ENCODE measurements at places on chromosomes 16 and 17. TPM values are rescaled to one million over a fixed set of nuclear protein-coding genes. Genes with fewer than 3 reads are reported as not detected.

DNA sequence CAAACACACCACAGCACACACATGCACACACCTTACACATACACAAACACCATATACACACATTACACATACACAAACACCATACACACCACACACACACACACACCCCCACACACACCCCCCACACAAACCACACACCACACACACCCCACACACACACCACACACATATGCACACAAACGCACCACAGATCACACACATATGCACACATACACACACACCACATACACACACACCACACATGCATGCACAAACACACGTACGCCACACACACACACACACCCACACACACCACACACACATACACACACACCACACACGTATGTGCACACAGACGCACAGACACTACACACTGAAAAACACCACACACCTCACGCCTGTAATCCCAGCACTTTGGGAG, 166.0 kb downstream of the AHSP start:
- no peaks in the 10 kb centered on the region for H3K27me3 ChIP-seq
- H3K36me3 ChIP-seq: no peaks in the 10 kb centered on the region
- no peak overlapping the region for H3K27ac ChIP-seq
- no peak overlapping the region for H3K4me3 ChIP-seq
- peaks cover 16% of the 10 kb centered on the region for H3K4me1 ChIP-seq
- no peak for DNase-seq

DNA sequence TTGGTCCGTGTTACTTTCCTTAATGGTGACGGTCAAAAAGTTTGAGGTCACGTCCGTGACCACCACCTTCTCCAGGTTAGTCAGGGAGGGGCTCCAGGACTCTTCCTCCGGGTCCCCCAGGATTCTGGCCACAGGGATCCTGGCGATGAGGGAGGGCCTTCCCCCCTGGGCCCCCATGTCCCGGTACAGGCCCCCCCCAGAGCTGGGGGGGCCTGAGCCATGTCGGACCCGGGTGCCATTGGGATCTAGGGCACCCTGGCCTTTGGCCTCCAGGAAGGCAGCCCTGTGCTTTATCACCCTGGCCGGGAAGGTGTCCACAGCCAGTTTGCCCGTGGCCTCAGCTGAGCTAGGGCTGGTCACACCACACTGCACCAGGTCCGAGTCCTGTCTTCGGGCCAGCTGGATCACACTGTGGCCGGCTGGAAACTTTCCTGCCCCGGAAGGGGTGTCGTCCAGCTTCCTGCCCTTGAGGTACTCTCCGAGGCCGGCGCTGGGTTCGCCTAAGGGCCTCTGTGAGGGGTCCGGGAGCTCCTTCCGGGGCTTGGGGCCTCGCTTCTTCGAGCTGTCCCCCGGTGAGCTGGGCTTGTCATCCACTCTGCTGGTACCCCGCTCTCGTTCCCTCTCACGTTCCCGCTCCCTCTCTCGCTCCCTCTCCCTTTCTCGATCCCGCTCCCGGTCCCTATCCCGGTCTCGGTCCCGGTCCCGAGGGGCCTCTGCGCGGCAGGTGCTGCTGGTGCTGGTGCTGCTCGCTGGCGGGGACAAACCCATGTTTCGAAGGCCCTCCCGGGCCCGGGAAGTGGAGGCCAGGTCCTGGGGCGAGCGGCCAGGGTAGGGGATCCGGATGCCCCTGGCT, 2.0 kb downstream of the CBX8 start:
- H3K27ac ChIP-seq: no peak overlapping the region
- no peak for DNase-seq
- peaks cover 84% of the 10 kb centered on the region for H3K27me3 ChIP-seq
- peaks cover 61% of the 10 kb centered on the region for H3K4me1 ChIP-seq
- H3K4me3 ChIP-seq: no peak overlapping the region
- peaks cover 6% of the 10 kb centered on the region for H3K36me3 ChIP-seq

DNA sequence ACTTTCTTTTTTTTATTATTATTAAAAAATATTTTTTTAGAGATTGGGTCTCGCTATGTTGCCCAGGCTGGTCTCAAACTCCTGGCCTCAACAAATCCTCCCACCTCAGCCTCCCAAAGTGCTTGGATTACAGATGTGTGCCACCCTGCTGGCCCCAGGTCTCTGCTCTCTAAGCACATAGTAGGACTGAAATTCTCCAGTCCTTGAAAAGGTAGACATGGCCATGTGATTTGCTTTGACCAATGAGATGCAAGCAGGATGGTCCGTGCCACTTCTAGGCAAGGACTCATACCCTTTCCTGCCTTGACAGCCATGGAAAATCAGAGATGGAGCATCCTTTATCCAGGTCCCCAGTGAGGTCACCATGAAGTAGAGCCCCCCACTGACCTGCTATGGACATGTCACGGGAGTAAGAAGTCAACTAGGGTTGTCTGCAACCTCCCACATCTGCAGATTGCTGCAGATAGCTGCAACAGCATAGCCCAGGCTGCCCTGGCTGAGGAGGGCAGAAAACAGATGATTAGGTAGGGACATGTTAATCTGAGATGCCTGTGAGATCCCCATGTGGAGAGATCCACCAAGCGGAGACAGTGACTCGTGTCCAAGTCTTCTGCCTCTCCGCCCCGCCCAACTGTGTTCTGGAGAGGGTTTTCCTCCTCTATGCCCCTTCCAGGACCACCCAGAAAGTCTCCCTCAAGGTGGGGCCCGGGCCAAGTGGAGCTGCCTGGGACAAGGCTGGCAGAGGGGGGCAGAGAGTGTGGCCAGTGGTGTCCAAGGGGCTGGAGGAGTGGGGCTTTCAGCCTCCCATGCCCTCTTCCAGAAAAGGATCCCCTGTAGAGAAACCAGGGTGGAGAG, 11.0 kb downstream of the GSG1L start:
- no peaks in the 10 kb centered on the region for H3K4me1 ChIP-seq
- no peaks in the 10 kb centered on the region for H3K27me3 ChIP-seq
- H3K36me3 ChIP-seq: no peaks in the 10 kb centered on the region
- DNase-seq: no peak

- H3K27me3 ChIP-seq: no peaks in the 10 kb centered on the region
- H3K36me3 ChIP-seq: peaks cover 4% of the 10 kb centered on the region
Measured at GRCh38 chr16:22366889-22367288, 7.5 kb downstream of the CDR2 start.

Gene FNDC8
- not detected for total RNA-seq

Gene KREMEN2
- not detected for total RNA-seq

Gene C16orf89
- not detected for total RNA-seq

Gene ABCC11
- 0.07 TPM for total RNA-seq

All from T-cell (primary cell).